Pancreas (tissue), 10 donors: ENCODE measurements at places on chromosomes 13 and 19. TPM values are rescaled to one million over a fixed set of nuclear protein-coding genes. Genes with fewer than 3 reads are reported as not detected.

- no peak for DNase-seq
Measured at GRCh38 chr13:27824121-27824520, 31.8 kb downstream of the GSX1 start.

DNA sequence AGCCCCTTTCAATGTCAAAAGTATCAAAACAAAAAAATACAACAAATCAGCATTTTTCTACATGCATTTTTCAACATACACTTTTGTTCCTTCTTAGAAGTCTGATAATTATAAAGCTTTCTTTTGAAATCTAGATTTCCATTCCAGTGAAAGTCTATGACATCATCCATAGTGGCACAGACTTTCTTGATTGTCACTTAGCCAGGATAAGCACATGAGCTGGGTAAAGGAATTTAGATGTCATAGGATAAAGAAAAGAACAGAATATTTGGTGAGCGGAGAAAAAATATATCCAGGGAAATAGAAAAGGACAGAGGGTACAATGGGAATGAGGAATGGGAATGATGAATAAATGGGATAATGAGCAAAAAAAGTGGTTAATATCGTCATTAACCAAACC lies 15.1 kb upstream of the TRPC4 start:
- DNase-seq, result no peak

Gene C1QTNF9B
- total RNA-seq, result not detected

DNA sequence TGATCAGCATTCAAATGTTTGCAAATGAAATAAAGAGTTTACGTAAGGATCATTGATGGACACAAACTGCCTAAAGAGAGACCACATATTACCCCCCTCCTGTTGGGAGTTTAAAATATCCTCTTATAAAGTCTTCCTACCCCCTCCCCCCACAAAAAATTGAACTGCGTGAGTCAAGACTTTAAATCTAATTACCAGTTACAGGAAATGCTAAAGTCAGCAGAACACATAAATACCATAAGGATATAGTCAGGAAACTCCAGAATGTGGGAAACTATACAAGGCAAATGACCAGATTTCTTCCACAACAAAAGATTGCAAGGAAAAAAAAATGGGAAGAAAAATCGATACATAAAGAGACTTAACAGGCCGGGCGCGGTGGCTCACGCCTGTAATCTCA lies 44.4 kb upstream of the FARP1 start:
- DNase-seq, result no peak

DNA sequence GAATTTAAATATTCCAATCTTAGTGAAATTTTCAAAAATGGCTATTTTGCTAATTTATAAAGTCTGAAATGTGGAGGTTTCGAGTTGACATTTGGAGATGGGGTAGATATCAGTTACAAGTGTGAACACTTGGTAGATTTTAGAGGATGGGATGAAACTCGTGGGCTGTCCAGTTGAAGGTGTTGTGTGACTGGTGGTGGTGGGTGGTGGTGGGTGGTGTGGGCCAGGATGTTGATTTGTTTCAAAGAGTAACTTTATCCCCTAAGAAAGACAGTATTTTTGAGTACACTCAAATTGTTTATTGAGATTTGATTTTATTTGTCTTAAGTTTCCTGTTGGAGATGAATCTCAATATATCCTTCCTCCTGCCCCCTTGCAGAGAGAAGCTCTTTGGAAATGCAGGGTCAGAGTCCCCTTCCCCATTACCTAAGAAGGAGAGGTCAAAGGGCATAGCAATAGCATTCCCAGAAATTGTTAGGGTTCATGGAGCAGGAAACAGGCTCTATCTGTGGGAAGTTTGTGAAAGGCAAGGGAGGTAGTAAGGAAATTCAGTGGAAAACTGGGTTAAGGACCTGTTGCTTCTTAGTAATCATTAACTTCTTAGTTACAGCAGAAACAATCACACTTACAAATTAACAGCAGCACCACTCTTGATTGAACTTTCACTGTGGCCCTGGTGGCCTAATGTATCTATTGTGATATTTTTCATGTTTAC lies 133.6 kb upstream of the RNF113B start:
- DNase-seq, result no peak

GRCh38 chr13:49308097-49308875 lies 60.6 kb downstream of the CDADC1 start:
- peak; percentile 63 for DNase-seq

GRCh38 chr19:3792114-3792513 lies 5.9 kb upstream of the MATK start:
- no peak for DNase-seq

GRCh38 chr13:76455960-76456359 lies 430.2 kb downstream of the KCTD12 start:
- no peak for DNase-seq

GRCh38 chr13:113630296-113630695 lies 27.7 kb downstream of the ATP4B start:
- no peak for DNase-seq

- DNase-seq, result no peak
Measured at GRCh38 chr13:69287050-69287698, 820.5 kb upstream of the ATXN8OS start.

- DNase-seq, result no peak
Measured at GRCh38 chr19:54208784-54209057, 8.1 kb downstream of the RPS9 start.

GRCh38 chr19:58511353-58512208 lies at the start of gene SLC27A5:
Gene SLC27A5 (minus strand): TSS chr19:58511992. CDS start chr19:58511955, 37 bp downstream.
- peak; percentile 76 for DNase-seq

GRCh38 chr13:98843482-98843877 lies 91.0 kb upstream of the SLC15A1 start:
- DNase-seq, result no peak

- peak; percentile 89 for DNase-seq
Measured at GRCh38 chr19:10864538-10864899, 6.8 kb upstream of the CARM1 start.

DNA sequence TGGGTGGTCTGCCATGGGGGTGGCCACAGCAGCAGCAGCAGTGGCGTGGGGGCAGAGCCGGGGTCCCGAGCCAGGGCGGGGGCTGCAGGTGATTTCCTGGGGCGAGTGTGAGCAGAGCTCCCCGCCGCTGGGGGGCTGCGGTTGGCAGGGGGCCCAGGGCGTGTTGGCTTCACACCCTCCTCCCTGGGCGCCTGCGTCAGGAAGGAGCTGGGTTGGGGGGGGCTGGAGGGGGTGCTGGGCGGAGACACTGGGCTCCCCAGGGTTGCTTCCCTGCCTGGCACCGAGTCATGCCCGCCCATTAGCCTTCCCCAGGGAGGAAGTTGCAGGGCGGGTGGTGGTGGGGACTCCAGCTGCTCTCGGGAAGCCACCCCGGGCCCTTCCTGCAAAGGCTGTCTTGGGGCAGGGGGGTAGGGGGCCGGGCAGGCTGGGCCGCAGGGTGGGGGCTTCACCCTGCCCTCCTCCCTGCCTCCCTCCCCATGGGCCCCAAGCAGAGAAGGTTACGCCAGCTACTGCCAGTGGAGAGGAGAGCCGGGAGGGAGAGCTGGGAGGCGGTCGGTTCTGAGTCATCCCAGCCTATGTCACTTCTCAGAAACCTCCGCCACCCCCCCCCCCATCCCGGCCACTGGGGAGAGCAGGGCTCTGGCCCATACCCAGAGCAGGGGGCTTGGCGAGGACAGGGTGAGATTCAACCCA lies 4.6 kb downstream of the MIDN start:
- peak; percentile 92 for DNase-seq

DNA sequence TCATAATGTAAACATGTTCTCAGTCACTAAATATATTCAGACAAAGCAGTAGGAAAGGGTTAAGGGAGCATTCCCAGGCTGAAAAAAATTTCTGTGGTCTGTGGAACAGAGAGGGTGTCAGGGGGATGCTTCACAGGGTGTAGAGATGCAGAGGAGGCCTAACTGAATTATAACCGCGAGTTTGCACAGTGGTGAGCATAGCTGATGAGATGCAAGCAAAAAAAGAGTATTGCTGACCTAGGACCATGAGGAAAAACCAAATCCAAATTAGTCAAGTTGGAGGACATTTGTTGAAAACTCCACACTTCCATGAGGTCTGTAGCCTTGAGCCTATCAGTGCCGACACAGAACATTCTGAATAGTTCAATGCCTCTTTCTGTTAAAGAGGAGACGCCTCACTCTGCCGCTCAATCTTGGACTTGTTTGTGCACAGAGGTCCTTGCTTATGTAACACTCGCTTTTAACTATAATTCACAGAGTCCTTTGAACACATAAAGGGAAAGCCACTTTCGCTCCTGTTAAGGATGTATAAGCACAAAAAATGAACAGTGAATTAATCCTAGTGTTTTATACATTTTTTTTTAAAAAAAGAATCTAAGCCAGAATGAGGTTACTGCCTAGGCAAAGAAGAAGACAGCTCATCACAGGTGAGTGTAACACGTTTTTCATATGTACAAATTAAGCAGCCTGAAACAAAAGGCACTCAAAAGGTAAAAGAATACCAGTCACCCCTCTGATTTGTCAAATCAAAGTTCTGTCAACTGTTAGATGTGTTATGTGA lies 25.8 kb upstream of the INTS6 start:
- no peak for DNase-seq

Gene KIR3DL2
- not detected for total RNA-seq

DNA sequence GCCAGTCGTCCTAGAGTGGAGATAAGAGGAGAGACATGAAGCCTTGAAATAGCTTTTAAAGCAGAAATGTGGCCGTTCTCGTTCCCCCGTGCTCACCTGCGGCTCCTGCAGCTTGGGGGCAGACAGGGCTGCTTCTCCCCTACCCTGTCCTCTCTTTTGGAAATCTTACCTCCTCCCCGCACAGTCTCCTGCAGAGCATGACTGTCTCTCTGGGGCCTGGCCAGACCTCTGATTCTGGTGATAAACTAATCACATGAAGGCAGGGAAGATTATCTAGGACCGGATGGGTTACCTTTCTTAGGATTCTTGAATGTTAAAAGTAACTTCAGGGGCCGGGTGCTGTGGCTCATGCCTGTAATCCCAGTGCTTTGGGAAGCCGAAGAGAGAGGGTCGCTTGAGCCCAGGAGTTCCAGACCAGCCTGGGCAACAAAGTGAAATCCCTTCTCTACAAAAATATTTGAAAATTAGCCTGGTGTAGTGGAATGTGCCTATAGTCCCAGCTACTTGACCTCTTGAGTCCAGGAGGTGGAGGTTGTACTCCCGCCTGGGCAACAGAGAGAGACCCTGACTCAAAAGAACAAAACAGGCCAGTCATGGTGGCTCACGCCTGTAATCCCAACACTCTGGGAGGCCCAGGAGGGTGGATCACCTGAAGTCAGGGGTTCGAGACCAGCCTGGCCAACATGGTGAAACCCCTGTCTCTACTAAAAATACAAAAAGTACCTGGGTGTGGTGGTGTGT lies 8.1 kb downstream of the CEBPA start:
- no peak for DNase-seq

DNA sequence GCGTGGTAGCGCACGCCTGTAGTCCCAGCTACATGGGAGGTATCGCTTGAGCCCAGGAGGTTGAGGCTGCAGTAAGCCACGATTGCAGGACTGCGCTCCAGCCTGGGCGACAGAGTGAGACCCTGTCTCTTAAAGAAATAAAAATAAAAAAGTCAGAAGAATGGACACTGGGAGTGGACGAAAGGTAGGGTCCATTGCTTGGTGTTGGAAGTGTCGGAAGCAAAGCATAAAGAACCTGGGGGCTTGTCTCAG lies 392 bp upstream of the ARHGAP33 start:
- no peak for DNase-seq

- no peak for DNase-seq
Measured at GRCh38 chr19:35208121-35208520, 20.4 kb downstream of the FAM187B start.

Gene FAM216B
- total RNA-seq, result not detected

Gene STK11
- 21.6 TPM for total RNA-seq

- no peak for DNase-seq
Measured at GRCh38 chr13:77489566-77490337, 45.8 kb upstream of the SCEL start.

GRCh38 chr13:106151056-106151699 lies 384.3 kb downstream of the EFNB2 start:
- DNase-seq, result no peak

DNA sequence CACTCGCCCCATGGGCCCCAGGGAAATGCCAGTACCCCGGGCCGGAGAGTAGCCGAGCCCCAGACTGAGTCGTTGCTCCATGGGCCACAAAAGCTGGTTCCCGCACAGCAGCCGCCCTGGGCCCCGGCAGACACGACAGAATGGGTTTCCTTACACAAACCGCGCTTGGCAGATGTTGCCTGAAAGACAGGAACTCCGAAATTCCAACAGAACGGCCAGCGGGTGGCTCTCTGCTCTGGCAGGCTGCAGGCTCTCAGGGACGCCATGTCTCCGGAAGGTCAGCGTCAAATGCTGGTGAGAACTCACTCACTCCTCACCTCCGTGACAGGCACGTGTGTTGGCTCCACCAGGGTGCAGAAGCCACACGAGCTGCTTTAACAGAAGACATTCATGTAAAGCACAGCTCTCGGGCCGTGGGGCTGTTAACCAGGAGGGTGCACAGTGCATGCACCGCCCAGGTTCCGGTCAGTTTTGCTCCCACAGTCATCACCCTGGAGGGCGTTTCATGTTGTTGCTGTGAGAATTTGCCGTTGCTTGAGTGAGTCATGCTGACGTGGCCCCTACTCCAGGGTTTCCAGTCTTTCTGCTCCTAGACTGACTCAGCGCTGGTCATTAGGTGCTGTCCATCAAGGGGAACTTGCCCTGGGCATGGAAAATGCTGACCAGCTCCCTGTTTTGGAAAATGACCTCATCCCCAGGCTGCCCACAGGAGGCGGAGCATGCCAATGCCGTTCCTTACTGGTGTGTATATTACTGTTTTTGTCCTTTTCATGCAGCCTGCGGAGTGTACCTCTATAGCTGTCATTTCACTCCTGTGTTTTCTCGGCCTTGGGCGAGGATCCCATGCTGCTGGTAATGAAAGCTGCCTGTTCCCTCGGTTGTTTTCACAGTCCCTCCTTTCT lies 44.8 kb downstream of the ANKRD10 start:
- DNase-seq, result peak; percentile 93

- DNase-seq, result peak; percentile 81
Measured at GRCh38 chr19:56838024-56838908, 2.3 kb downstream of the PEG3 start.

- no peak for DNase-seq
Measured at GRCh38 chr13:25977216-25977615, 74.6 kb downstream of the SHISA2 start.

DNA sequence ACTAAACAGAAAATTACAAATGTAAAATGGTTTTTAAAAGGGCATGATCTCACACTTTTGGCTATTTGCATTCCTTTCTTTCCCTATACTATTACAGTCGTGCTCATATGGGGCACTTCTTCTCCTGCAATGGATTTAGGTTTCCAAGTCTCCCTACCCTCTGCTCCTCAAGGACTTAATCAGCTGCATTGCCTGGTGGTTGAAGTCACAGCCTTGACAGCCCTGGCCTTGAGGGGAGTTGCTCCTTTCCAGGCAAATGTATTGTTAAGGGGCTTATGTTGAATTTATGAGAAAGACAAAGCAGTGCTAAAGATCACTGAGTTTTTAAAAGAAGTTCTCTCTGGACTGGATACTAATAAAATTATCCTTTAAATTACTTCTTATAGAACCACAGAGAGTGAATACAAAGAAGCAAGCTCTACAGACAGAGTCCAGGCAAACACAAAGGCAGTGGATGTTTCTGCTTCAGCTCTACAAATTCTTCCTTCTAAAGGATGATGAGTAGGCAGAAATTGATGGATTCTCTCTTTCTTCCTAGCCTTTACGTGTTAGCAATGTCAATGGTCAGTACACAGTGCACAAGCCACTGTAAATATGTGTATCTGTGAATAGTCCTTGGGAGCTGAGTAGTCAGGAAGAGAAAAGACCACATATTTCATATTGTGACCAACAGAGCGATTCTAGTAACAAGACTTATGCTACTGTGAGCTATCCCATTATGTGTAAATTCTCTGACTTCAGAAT lies 390.9 kb downstream of the TBC1D4 start:
- DNase-seq, result no peak

Gene ZNF69
- 6.1 TPM for total RNA-seq

GRCh38 chr13:43725460-43725859 lies 61.3 kb downstream of the ENOX1 start:
- DNase-seq, result no peak
